DMS53 (cell line): ENCODE measurements at places on chromosomes 4 and X.

DNA sequence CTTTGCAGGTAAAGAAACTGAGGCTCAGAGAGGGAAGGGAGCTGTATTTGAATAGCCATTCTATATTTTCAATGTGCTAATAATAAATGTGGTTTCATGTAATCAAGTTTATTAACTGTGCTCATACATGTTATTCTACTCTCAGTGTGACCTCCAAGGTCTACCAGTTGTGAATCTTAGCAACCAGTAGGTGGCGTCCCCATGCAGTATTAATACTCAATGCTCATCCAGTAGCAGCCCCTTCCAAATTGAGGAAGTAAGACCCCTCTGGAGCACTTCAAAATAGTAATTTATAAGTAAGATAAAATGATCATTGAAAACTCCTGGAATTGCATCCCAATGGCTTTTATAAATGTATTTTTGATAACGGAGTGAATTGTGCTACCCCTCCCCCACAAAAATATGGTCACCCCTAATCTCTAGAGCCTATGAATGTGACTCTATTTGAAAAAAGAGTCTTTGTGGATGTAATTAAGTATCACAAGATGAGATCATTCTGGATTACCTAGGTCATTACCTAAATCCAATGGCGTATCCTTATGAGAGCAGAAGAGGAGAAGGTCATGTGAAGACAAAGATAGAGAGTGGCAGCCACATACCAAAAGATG, 20.4 kb upstream of the SEPSECS start:
- peak; percentile 76 for DNase-seq

DNA sequence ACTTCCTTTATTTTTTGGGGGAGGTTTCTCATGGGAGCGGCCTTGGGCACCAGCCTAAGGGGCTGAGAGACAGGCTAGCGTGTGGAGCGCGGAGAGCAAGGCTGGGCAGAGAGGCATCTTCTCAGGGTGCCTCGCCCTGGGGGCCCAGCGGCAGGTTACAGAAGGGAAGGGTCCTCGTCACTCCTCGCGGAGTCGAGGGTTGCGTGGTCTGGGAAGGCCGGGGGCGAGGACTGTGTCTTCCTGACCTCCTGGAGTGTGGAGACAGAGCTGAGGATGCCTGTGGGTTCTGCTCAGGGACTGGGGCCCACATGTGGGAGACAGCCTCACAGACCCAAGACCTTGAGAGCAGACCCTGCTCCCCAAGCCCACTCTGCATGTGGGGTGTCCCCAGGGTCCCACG, 79.6 kb upstream of the LRPAP1 start:
- DNase-seq, result no peak

DNA sequence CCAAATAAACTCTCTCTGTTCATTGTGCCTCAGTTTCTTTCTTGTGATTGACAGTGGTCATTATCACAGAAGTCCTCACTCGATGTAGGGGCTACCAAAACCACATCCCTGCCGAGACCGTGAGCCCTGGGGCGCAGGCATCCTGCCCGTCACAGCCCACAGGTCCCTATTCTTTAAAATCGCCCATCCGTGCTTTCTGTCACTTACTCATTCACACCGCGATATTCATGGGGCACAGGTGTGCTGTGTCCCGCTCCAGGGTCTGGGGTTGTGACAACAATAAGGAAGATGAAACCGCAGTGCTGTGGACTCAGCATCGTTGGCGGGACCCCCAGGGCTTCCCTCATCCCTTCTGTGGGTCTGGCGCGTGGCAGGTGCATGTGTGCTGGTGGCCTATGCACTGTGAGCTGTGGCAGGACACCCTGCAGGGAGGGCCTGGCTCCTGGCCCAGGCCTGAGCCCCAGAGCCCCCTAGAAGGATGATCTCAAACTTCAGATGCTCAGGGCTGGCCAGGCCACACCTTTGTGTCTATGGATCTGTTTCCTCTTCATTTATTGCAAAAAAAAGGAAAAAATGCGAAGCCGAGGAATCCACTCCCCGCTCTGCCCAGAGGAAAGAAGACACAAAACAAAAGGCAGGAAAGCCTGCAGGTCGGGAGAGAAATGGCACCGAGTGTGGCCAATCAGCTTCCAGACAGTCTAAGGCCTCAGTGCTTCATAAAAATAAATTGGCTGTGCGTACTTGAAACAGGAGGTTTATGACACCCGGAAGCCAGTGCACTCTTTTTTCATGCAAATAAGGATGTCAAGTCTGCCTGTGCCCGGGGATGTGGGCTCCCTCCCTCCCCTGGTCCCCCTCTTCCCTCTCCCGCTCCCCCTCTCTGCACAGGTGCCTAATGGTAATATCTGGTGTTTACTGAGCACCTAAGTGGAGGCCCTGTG, 109.5 kb upstream of the ADRA2C start:
- DNase-seq, result no peak

DNA sequence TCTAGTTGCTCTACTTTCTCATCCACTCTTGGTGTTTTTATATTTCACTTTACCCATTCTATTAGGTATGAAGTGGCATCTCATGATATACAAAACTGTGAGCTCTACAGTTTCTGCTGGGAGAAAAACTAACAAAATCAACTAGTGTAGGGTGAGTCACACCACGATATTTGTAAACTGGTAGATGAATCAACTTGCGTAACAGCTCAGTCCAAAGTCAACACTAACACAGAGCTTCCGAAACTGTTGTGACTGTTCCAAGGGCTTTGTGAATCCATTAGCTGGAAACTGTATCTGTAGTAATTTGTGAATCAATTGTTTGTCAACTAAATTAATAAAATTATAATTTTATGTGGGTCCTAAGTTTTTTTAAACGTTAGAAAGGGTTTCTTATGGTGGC, 119.8 kb upstream of the TSPAN5 start:
- DNase-seq, result peak; percentile 88

- peak; percentile 53 for DNase-seq
Measured at GRCh38 chr4:111806331-111806730, 338.9 kb upstream of the FAM241A start.

DNA sequence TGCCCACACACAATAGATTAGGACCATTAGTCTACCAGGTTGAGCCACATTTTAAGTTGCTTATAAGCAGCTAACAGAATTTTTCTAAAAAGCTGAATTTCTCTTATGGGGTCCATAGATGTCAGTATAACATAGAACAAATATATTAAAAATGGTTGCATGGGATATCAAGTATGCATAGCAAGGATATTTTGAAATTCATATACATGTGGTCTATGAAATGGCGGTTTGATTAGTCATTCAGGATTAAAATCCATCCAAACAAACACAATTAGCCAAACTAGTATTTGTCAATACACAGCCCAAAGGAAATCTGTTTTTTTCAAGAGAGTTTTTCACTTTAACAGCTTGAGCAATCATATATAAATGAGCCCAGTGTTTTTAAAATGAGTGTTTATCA, 33.5 kb upstream of the AMOT start:
- peak; percentile 18 for DNase-seq

GRCh38 chr4:185013417-185014125, 4.7 kb upstream of the HELT start:
- no peak for DNase-seq

DNA sequence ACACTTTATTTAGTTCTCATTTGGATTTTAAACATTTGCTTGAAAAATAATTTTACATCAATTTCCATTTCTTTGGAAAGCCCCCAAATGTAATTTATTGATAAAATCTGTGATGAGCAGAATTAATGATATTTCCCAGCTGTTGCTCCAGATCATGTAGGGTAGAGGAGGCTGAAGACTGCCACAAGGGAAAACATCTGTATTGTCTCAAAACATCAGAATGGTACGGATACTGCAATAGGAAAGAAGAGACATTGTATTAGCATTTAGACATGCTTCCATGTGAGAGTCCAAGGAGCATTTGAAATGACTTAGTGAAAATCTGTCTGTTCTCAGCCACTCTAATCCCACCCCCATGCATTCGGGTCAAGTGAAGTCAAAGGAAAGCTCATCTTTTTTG, 14.4 kb downstream of the ADH1A start:
- DNase-seq, result no peak

GRCh38 chr4:104596189-104596588, 101.5 kb upstream of the CXXC4 start:
- DNase-seq, result no peak

DNA sequence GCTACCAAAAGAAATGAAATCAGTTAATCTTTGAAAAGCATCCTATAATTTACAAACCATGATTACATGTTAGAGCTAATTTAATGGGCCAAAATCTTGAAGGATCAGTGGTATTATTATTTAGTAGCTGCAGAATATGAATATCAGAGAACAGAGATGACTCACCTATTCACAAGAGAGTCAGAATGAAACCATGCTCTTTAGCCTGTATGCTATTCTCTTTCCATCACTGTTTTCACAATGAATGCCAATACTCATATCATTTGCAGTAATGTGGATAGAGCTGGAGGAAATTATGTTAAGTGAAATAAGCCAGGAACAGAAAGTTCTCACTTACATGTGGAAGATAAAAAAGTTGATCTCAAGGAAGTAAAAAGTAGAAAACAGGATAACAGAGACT, 414.1 kb downstream of the CENPC start:
- DNase-seq, result no peak

DNA sequence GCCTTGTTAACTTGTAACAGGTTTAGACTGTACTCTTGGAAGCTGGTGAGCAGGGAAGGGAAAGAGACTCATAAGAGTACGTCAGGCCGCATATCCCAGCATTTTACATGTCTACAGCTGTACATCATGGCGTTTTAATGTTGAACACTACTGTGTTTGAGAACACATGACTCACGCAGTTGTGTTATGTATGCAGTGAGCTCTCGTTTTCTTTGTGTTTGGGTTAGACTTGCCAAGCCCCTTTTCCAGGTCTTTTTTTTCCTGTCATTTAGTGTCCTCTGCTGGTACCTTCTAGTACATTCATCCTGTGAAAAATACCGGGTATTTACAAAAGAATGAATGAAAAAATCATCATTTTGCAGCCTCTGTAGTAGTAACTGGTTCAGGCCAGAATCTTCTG, 35.3 kb downstream of the SMS start:
- peak; percentile 37 for DNase-seq

GRCh38 chr4:6044805-6045204, 26.6 kb upstream of the C4orf50 start:
- no peak for DNase-seq

- DNase-seq, result no peak
Measured at GRCh38 chrX:103573202-103573601, 12.1 kb upstream of the TCEAL4 start.

GRCh38 chr4:122681568-122681967, 50.9 kb upstream of the BBS12 start:
- no peak for DNase-seq

- no peak for DNase-seq
Measured at GRCh38 chr4:133637161-133637560, 488.1 kb downstream of the PCDH10 start.
